ENCODE measurements at places on chromosomes 5 and 9.

DNA sequence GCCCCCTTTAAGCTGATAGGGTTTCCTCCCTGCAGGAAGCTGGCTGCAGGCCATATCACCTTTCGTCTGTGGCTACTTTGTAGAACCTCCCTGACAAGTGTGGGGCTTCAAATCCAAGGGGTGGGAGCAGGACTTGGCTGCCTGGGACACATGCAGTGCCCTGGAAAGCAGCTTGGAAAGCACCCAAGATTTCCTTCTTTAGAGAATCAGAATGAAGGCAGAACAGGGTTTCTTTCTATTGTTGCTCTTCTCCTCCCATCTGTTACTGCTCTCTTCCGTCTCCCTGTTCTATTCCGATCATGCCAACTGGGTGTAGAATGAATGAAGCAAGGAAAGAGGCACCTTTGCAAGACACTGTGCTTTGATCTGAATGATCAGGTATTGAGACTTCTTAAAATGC, 282.2 kb downstream of the MED10 start:
- no peak for DNase-seq

- DNase-seq, result no peak
These were observed 609.4 kb downstream of the DTWD2 start for GRCh38 chr5:118378959-118379358.

- no peak for DNase-seq
These were observed 213.7 kb downstream of the DRD1 start for GRCh38 chr5:175230299-175230698.

- no peak for DNase-seq
These were observed 39.4 kb downstream of the ZSWIM6 start for GRCh38 chr5:61371474-61371873.

DNA sequence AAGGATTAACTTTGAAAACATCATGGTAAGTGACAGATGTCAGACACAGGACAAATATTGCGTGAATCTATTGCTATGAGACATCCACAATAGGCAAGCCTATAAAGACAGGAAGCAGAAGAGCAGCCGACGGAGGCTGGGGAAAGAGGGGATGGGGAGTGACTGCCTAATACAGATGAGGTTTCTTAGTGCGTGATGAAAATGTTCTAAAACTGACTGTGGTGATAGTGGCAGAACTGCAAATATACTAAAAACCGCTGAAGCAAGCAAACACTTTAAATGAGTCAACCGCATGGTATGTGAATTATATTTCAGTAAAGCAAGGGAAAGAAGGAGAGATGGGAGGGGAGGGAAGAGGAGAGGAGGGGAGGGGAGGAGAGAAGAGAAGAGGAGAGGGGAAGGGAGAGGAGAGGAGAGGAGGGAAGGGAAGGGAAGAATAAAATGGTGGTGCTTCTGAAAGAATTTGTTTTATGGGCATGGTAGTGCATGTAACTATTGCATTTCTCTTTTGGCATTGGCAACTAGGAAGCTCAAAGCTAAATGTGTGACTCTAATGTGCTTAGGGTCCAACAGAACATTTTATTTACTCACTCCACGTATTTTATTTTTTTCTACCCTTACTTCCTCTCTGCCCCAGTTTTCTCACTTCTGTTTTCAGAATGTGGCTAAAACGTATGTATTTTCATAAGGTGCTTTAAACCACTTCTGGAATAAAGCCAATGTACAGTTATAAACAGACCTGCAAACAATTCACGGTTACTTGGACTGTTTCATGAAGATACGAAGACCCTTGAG, 21.3 kb downstream of the AKNA start:
- no peak for DNase-seq

Data from stimulated activated CD8-positive, alpha-beta memory T cell treated with anti-CD3 and anti-CD28 coated beads, Interleukin-12 subunit alpha, Interleukin-12 subunit beta, amount 100 ng/mL, for 4 hours (primary cell).